NCI-H146 (cell line): ENCODE measurements at places on chromosomes 3 and 15.

GRCh38 chr3:134605556-134605955 is 45.3 kb downstream of the KY start:
- DNase-seq = no peak

GRCh38 chr3:189664311-189664710 is 33.1 kb downstream of the TP63 start:
- no peak for DNase-seq

- no peak for DNase-seq
These were observed 7.4 kb upstream of the ZNF774 start for GRCh38 chr15:90344662-90345061.

DNA sequence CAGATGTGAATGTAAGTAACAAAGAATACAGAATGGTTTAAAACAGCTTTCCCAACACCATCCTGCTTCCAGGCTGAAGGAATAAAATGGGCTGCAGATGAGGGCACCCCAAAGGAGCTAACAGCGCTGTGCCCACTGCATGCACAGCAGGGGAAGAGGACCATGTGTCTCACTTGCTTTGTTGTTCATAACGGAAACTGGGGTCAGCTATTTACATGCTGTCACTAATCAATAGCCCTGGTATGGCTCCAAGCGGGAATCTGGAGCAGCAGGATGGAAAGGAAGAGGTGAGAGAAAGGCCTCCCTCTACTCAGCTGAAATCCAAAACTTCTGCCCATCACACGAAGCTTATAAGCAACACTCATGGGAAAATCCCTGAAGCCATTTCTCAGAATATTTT is 67.4 kb downstream of the TBC1D2B start:
- DNase-seq = peak; percentile 11

GRCh38 chr3:97932387-97932801 is 39.8 kb downstream of the RIOX2 start:
- no peak for DNase-seq

DNA sequence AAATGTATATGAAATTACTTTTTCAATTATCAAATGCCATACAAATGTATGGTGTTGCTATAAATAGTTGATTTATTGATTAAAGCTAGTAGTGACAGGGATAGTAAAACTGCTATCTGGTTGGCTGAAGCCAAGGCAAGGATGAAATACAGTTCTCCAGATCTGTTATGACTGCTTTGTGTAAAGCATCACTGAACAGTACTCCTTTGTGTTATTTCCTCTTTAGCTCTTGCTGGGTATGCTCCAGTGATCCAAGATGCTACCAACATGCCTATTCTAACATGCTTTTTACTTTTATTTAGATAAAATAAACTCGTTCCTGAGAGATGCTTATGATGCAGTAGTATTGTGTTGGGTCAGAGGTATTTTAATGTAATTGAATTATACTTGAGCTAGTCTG is 12.4 kb upstream of the UBR1 start:
- no peak for DNase-seq

GRCh38 chr15:78695854-78696253 is 54.8 kb upstream of the CHRNB4 start:
- no peak for DNase-seq

GRCh38 chr3:45677033-45677446 is 12.2 kb upstream of the SACM1L start:
- DNase-seq = no peak

- DNase-seq = no peak
These were observed 37.4 kb downstream of the WWTR1 start for GRCh38 chr3:149620291-149621020.

- no peak for DNase-seq
These were observed 41.7 kb upstream of the C3orf80 start for GRCh38 chr3:160183345-160184076.

- DNase-seq = no peak
These were observed 13.5 kb upstream of the ZFYVE19 start for GRCh38 chr15:40793216-40793989.

DNA sequence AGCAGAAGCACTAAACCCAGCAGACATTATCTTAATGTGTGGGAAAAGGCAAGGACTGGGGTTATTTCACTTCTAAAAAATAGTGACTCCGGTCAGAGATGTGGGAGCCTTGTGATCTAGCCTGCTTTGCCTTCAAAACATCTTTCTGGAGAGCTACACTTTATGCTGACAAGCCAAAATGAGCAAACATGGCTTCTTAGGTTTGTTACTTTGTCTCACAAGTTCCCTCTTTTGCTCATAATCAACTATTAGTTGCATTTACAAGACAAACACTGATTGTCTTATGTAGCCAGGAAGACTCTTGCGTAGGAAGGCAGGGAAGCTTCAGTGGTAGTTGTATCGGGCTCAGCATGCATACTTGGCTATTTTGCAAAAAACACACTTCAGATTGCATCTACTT is 129.2 kb downstream of the NUP210 start:
- DNase-seq = no peak

- no peak for DNase-seq
These were observed 254.2 kb downstream of the FEZF2 start for GRCh38 chr3:62119139-62119538.

GRCh38 chr3:14845180-14845579 is 26.4 kb downstream of the FGD5 start:
- no peak for DNase-seq

GRCh38 chr3:113153499-113154107 is 57.8 kb upstream of the BOC start:
- DNase-seq = no peak

DNA sequence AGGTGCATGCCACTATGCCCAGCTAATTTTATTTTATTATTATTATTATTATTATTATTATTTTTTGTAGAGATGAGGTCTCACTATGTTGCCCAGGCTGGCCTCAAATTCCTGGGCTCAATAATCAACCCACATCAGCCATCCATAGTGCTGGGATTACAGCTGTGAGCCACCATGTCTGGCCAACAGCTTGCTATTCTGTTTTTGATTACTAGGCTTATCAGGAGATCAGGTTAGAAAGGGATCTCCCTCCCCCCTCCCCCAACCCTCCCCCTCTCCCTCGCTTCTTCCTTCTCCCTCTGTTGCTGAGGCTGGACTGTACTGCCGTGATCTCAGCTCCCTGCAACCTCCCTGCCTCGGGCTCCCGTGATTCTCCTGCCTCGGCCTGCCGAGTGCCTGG is 8.6 kb downstream of the CLN6 start:
- no peak for DNase-seq

DNA sequence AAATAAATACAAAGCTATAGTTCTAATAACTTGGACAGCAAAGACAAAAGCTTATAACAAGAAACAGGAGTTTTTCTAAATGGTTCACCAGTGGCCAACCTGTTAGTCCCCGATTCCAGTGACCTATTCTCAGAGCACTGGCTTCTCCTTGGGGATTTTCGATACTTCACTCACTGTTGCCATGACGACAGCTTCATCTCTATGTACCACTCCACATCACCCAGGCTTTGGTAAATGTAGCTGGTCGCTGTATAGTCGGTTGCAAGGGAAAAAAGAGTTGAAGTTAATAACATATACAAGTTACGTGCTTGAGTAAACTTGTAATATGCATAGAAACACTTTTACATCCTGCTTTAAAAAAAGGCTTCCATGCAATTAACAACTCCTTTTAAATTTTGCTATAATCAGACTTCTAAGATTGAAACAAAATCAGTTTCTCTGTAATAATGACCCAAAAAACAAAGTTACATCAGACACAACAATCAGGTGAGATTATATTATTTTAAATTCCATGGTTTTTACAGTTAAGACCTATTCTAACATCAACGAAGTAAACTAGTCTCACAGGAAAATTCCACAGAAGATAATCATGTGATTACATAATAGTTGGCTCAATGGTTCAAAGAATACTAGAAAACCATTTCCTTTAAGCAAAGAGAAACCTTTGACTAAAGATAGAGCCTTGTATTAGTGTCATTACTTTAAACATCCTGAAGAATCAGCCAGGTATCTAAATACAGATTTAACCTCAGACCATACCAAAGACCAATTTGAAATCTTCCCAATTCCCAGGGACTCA is 2.9 kb downstream of the CCNL1 start:
- DNase-seq = peak; percentile 27

GRCh38 chr3:187781001-187781400 is 35.7 kb upstream of the BCL6 start:
- no peak for DNase-seq

- peak; percentile 34 for DNase-seq
These were observed 69.1 kb downstream of the TTC23 start for GRCh38 chr15:99180086-99180963.

GRCh38 chr15:43105077-43105736 is 631 bp downstream of the UBR1 start:
- peak; percentile 35 for DNase-seq

DNA sequence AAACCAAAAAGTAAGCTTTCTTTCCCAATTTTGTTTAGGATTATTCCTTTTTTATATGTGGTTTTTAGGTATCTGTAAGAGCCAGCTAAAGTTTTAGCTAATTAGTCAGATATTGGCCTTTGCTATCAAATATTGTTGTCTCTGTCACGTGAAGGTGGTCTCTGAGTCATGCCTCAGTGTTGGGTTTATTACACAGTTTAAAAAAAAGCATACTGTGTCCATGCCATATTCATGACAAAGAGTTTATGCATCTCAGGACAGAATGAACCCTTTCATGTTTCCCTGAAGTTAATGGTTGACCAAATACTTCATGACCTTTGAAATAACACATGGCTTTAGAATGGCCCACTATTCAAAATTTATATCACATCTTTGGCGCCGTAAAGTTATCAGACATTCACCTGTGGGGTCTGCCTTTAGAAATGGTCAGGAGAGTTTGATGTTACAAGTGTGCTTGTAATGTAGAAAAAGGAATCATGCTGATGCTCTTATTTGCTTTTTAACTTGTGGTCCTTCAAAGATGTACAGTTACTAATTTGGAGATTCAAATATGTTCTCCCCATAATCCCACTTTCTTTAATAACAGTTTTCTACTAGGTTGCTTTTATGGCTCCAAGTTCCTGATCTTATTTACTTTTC is 101.5 kb downstream of the MYRIP start:
- DNase-seq = no peak

DNA sequence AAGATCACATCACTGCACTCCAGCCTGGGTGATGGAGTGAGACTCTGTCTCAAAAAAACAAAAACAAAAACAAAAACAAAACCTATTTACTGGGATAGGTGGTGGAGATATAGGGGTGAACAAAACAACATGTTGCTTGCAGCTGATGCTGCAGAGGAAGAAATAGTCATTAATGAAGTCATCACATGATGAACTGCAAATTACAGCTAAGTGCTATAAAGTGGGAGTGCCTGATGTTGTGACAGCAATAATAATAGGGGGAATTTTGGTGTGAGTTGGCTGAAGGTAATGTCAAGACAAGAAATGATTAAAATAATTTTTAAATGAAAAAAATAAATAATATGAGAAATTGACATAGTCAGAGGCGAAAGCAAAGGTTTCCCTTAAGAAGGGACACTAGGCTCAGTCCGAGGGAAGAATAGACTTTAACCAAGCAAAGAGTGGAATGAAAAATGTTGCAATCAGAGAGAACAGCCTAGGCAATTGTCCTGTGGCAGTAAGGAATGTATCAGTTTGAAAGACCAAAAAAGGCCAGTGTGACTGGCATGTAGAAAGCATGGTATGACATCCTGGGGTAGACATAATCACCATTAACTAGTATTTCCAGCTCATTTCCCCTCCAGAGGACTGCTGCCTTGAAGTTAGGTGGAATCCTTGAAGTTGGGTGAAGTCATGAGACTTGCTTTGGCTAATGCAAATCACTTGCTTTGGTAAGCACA is 14.7 kb upstream of the PIK3CB start:
- no peak for DNase-seq

DNA sequence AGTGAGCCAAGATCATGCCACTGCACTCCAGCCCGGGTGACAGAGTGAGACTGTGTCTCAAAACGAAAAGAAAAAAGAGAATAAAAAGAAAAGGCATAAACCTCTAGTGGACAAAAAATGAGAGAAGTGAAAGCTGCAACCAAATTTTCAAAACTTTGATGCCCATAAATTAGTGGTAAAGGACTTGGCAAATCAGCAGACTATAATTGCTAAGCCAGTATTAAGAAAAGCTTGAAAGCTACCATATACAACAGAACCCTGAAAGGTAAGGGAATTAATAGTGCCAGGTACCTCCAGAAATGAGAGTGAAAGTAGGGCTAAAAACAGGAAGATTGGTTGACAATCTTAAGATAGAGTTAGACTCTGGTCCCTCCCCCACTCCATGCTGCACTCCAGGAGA is 32.9 kb upstream of the SLC22A13 start:
- DNase-seq = no peak

GRCh38 chr3:57981483-57982087 is 26.6 kb upstream of the FLNB start:
- no peak for DNase-seq

GRCh38 chr3:94259291-94259690 is 196.4 kb downstream of the NSUN3 start:
- DNase-seq = no peak

DNA sequence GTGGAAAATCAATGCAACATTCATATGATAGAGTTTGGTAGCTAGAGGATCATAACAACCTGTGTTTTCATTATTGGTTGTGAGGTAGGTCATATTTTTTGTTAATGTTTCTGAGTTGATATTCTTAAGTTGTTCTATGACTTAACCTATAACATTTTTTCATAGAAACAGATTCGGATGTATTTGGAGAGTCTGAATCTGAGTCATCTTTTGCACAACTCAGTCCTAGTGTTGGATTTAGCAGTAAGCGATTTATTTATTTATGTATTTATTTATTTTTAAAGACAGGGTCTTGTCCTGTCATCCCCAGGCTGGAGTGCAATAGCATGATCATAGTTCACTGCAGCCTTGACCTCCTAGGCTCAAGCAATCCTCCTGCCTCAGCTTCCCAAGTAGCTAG is 292.8 kb upstream of the ZNF717 start:
- DNase-seq = no peak

DNA sequence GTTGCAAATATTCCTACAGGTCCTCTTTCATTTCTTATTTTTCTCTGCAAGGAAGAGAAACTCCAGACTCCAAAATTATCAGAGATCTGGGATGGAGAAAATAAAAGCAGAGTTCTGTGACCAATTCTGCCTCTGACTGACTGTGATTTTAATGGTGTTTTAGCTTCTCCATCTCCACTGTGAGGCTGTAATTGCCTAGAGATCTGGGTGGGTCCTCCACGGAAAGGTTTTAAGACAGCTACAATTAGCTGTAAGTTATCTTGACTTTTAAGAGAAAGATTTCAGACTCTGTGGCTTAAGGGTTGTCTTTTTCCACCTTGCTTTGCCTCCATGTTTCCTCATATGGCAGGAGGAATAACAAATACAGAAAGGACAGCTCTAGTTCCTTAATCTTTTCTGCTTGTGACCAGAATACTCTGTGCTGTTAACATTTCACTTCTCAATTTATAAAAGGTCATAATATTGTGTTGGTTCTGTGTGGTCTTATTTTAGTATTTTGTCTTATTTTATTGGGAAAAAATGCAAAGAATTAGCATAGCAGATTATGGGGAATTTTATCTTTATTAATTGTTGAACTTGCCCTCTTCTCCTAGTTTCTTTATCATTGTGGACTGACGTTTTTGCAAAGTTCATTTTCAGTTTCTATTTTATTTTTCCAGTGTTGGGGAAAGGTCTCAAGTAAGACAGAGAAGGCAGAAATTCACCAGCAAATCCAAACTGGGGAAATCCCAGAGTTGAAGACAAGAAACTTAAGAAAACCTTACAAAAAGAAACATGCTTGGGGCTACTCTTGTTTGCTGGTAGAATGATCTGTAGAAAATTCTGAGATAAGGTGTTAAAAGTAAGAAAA is 157.9 kb downstream of the RAP2B start:
- DNase-seq = no peak
